Progenitor cell of endocrine pancreas (in vitro differentiated cells): ENCODE measurements at places on chromosomes 3 and 15. TPM values are rescaled to one million over a fixed set of nuclear protein-coding genes. Genes with fewer than 3 reads are reported as not detected.

The EPHB1 gene
- 1.8 and 2.2 TPM in 2 replicates for total RNA-seq

The SMC4 gene
- total RNA-seq, result 79.1 and 83.2 TPM in 2 replicates

The GOLGA6L4 gene
- 10.0 and 11.7 TPM in 2 replicates for total RNA-seq

The C2CD4A gene
- 0.17 and 0.20 TPM in 2 replicates for total RNA-seq

The SLC9A9 gene
- 0.17 and 0.78 TPM in 2 replicates for total RNA-seq

The XIRP1 gene
- 0.16 TPM in 1 of 2 replicates, not detected in the other for total RNA-seq

The GADL1 gene
- total RNA-seq, result 1.8 and 1.9 TPM in 2 replicates

The FSIP1 gene
- 1.6 and 2.5 TPM in 2 replicates for total RNA-seq

The AHSG gene
- 0.19 and 0.27 TPM in 2 replicates for total RNA-seq

The TTC23 gene
- 23.0 and 28.4 TPM in 2 replicates for total RNA-seq

The PGBD4 gene
- total RNA-seq, result 1.7 and 1.8 TPM in 2 replicates

The CTXND1 gene
- 1.1 TPM in 2 replicates for total RNA-seq

The FAIM gene
- 24.1 and 24.6 TPM in 2 replicates for total RNA-seq

The SLC9C1 gene
- total RNA-seq, result 1.5 and 2.3 TPM in 2 replicates

The CSTA gene
- not detected in 2 replicates for total RNA-seq

The ITIH4 gene
- total RNA-seq, result 2.9 and 9.7 TPM in 2 replicates

The GOLGA8N gene
- total RNA-seq, result 0.69 and 1.1 TPM in 2 replicates

The FANCD2OS gene
- not detected in 2 replicates for total RNA-seq

The LINGO1 gene
- 35.1 and 41.3 TPM in 2 replicates for total RNA-seq

The SI gene
- 2.0 and 2.7 TPM in 2 replicates for total RNA-seq

The HHATL gene
- not detected in 2 replicates for total RNA-seq

The FOXB1 gene
- total RNA-seq, result not detected in 2 replicates

The RTP3 gene
- total RNA-seq, result not detected in 2 replicates

The DCBLD2 gene
- 85.5 and 86.8 TPM in 2 replicates for total RNA-seq

The TGM4 gene
- total RNA-seq, result not detected in 2 replicates

The CORO2B gene
- 1.5 and 2.0 TPM in 2 replicates for total RNA-seq

The IQCH gene
- total RNA-seq, result 5.2 TPM in 2 replicates

The CHRFAM7A gene
- total RNA-seq, result 0.96 and 1.1 TPM in 2 replicates

The DHX36 gene
- total RNA-seq, result 94.5 and 96.9 TPM in 2 replicates

The RNF168 gene
- total RNA-seq, result 25.4 and 26.4 TPM in 2 replicates

The MUC4 gene
- 0.44 and 0.60 TPM in 2 replicates for total RNA-seq

The SCAANT1 gene
- total RNA-seq, result not detected in 2 replicates

The COL7A1 gene
- 31.5 and 38.4 TPM in 2 replicates for total RNA-seq

The GPR149 gene
- not detected in 2 replicates for total RNA-seq

The TRH gene
- 0.24 and 0.36 TPM in 2 replicates for total RNA-seq

The DLL4 gene
- total RNA-seq, result 6.2 and 6.5 TPM in 2 replicates

The SYNPR gene
- total RNA-seq, result 13.2 and 13.3 TPM in 2 replicates

The ISLR2 gene
- 0.14 and 0.42 TPM in 2 replicates for total RNA-seq

The GREM1 gene
- 0.17 and 0.29 TPM in 2 replicates for total RNA-seq

The CLEC3B gene
- not detected in 2 replicates for total RNA-seq

The EIF2A gene
- total RNA-seq, result 66.4 and 67.4 TPM in 2 replicates

The ALPK3 gene
- total RNA-seq, result 122 TPM in 2 replicates

The PRR20G gene
- total RNA-seq, result not detected in 2 replicates

The P2RY1 gene
- total RNA-seq, result 2.1 and 2.3 TPM in 2 replicates

The CPNE9 gene
- 0.47 and 0.69 TPM in 2 replicates for total RNA-seq

The CHRNA7 gene
- total RNA-seq, result 5.1 and 5.7 TPM in 2 replicates

The C3orf22 gene
- 0.26 and 0.44 TPM in 2 replicates for total RNA-seq
